ENCODE measurements at places on chromosomes 11 and 22. TPM values are rescaled to one million over a fixed set of nuclear protein-coding genes. Genes with fewer than 3 reads are reported as not detected.

SERPING1 gene
- 31.4 TPM for total RNA-seq

- no peak for DNase-seq
These were observed 85.6 kb downstream of the KIRREL3 start for GRCh38 chr11:126914941-126915340.

GRCh38 chr22:34804604-34805003 is 261.4 kb upstream of the ISX start:
- no peak for DNase-seq

DNA sequence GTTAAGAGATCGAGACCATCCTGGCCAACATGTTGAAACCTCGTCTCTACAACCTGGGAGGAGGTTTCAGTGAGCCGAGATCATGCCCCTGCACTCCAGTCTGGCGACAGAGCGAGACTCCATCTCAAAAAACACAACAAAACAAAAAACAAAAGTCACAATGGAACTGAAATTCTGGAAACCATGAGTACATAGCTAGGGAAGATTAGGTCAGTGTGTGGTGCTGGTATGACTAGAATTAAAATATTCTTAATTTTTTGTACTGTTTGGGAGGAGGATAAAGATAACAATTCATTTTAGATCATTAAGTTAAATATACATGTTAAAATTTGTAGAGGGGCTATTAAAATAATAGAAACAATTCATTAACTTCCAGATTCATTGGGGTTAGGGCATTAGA is 344.4 kb downstream of the TBC1D22A start:
- no peak for DNase-seq

GRCh38 chr11:73761403-73761945 is 600 bp upstream of the RAB6A start:
- DNase-seq, result no peak

C1QTNF6 gene
- total RNA-seq, result 10.3 TPM

GRCh38 chr11:73465871-73466270 is 89.7 kb downstream of the RELT start:
- DNase-seq, result peak; percentile 70

OR8G1 gene
- 0.09 TPM for total RNA-seq

GRCh38 chr22:30662040-30662439 is 5.6 kb downstream of the DUSP18 start:
- no peak for DNase-seq

DNA sequence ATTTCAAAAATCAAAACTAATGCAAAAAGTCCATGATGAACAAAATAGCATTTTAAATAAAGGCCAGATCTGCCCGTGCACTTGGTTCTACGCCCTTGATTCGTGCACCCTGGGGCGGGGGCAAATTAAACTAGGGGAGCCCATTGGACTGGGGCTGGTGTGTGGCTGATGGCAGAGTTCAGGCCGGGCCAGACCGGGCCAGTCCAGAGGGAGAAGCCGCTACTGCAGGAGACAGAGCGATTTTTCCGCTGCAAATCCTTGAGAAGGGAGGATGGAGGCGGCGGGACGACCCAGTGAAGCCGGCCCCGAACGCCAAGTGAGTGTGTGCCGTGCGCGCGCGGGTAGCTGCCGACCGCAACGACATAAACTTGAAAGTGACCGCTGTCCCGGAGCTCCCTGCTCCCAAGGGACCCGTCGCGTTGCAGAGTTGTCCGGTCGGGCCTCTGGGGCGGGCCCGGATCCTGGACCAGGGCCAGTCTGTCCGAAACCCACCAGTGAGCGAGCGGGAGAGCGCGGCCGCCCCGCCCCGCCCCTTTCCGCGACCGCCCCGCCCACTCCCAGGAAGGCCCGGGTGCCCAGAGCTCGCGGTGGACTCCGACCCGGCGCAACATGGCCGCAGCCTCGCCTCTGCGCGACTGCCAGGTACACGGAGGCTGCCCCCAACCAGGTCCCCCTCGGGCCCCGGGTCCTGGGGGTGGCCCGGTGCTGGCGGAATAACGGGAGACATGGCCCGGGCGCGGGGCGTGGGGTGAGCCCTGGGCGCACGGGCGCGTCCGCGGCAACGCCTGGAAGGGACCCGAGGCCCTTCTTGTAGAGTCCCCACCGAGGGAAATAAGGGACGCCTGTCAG is at the start of gene TTC38:
TSS of gene TTC38 (plus strand) at position 578 of the 849 bp plus-strand sequence. CDS start at position 610, 32 bp downstream.
- peak; percentile 95 for DNase-seq

NXPE4 gene
- not detected for total RNA-seq

- DNase-seq, result no peak
These were observed 171.3 kb downstream of the BLID start for GRCh38 chr11:121944556-121945230.

IL18 gene
- total RNA-seq, result 0.31 TPM

EMID1 gene
- total RNA-seq, result 5.7 TPM

DNA sequence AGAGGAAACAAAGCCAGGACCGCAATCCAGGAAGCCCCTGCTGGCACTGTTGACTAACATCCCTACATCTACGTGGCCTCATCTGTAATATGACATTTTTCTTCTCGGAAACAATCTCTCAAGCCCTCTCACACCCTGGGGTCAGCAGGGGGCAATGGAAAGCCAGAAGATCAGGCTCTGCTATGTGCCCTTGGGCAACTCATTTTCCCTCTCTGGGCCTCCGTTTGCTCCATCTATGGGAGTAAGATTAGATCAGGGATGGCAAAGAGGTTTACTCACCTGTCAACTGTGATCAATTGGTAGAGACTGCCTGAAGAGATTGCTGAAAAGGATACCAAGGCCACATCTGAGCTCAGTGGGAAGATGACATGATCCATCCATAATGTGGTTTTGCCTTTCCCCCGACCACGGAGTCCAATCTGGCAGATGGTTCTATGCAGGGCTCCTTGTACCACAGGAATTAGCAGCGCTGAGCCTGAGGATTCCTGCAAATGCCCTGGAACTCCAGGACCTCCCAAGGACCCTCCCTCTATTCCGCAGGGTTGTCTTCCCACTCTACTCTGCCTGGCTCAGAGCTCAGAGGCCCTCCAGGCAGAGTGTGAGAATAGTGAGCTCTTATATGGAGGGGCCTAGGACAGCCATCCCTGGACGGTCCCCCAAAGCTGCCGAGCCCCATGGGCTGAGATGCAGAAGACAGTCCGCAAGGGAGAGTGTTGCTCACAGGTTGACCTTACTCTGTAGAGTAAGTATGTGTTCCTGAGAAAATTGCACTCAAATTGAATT is 66.1 kb downstream of the CHST1 start:
- no peak for DNase-seq

DNA sequence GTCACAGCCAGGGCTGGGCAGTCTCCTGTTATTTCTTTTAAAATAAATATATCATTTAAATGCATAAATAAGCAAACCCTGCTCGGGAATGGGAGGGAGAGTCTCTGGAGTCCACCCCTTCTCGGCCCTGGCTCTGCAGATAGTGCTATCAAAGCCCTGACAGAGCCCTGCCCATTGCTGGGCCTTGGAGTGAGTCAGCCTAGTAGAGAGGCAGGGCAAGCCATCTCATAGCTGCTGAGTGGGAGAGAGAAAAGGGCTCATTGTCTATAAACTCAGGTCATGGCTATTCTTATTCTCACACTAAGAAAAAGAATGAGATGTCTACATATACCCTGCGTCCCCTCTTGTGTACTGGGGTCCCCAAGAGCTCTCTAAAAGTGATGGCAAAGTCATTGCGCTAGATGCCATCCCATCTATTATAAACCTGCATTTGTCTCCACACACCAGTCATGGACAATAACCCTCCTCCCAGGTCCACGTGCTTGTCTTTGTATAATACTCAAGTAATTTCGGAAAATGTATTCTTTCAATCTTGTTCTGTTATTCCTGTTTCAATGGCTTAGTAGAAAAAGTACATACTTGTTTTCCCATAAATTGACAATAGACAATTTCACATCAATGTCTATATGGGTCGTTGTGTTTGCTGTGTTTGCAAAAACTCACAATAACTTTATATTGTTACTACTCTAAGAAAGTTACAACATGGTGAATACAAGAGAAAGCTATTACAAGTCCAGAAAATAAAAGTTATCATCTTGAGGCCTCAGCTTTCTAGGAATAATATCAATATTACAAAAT is 13.4 kb downstream of the OR51B4 start:
- DNase-seq, result no peak

CSNK2A3 gene
- 2.6 TPM for total RNA-seq

PIWIL4 gene
- total RNA-seq, result 3.0 TPM

GRCh38 chr11:119726585-119727522 is 2.1 kb downstream of the NECTIN1 start:
- peak; percentile 47 for DNase-seq

GRCh38 chr11:123284454-123284853 is 89.4 kb upstream of the CLMP start:
- no peak for DNase-seq

DNA sequence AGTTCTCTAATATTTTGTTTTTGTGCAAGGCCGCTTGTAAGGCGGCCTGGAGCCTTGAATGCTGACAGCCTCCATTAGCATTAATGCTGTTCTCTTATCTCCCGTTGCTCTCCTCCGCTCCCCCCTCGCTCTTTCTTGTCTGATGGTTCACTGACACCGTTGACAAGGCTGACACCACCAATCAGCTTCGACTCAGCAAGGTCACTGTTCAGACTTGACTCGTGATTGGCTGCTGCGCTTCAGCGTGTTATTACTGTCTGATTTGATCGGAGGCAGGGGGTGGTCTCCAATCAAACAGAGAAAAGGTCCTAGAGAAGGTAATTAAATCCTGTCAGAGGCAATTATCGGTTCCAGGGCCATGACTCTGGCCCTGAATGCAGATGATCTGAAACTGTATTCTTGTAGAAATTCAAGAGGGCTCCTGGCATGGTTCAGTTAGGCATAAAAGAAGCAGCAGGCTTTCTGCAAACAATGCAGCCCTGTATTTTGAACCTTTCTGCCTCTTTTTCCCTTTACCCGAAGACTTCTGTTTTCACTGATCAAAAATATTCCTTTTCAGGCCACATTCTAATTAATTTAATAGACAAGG is 49.3 kb upstream of the MPPED2 start:
- peak; percentile 67 for DNase-seq

DNA sequence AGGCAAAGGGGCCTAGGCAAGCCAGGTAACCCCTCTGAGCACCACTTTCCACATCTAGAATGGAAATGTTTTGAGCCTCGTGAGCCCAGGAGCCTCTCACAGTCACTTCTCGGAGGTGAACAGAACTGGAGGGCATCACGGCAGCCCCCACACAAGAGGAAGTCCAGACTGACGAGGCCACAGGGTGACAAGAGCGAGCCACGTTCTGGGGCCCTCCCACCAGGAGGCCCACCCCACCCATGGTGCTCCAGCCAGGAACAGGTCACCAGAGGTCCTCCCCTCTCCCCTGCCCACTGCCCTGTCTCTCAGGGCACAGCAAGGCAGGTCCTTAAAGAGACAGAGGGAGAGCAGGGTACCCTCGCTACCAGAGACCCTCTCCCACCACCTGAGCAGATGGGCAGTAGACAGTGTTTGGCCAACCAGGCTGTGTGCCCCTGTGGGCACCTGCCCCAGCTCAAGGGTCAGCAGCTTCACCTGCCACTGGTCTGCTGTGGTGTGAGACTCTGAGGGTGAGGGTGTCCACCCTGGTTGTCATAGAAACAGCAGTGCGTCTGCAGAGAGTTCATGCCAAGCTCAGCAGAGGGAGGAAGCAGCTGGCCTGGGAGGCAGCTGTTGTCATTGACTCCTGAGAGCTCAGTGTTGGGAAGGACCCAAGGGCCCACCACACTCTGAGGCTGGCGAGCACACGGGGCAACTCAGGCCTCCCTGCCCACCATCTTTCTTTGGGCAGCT is 31.4 kb downstream of the RSPH14 start:
- DNase-seq, result peak; percentile 84
